ENCODE measurements at places on chromosomes 5 and 9. TPM values are rescaled to one million over a fixed set of nuclear protein-coding genes. Genes with fewer than 3 reads are reported as not detected.
A peak's percentile ranks its signal among the peaks of the same experiment; 100 is the strongest.

- no peak for DNase-seq
Measured at GRCh38 chr5:1488882-1489680, 34.7 kb downstream of the LPCAT1 start.

GRCh38 chr9:129703667-129704355 is 38.4 kb downstream of the PRRX2 start:
- DNase-seq = no peak

DNA sequence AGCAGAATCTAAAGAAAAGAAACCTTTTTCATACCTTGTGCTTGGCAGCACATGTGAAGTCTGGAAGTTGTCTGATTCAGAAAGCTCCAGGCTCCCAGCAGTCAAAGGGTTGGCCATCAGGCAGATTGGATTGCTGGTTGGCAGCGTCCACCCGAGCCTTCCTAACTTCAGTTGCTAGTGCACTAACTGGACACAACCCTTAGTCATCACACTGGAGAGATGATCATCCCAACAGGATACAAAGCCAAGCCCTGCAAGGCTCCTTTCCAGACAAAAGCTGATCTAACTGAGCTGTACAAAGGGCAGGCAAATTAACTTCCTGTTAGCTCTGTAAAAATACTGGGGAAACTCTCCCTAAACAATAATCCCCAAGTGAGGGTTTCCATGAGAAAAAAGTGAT is 185.6 kb downstream of the SNX18 start:
- peak; percentile 23 for DNase-seq

GRCh38 chr5:66757219-66757833 is 161.1 kb downstream of the MAST4 start:
- no peak for DNase-seq

- DNase-seq = no peak
Measured at GRCh38 chr5:179281694-179282093, 63.6 kb downstream of the ADAMTS2 start.

GRCh38 chr9:14466828-14467227 is 152.9 kb upstream of the NFIB start:
- DNase-seq = no peak

DNA sequence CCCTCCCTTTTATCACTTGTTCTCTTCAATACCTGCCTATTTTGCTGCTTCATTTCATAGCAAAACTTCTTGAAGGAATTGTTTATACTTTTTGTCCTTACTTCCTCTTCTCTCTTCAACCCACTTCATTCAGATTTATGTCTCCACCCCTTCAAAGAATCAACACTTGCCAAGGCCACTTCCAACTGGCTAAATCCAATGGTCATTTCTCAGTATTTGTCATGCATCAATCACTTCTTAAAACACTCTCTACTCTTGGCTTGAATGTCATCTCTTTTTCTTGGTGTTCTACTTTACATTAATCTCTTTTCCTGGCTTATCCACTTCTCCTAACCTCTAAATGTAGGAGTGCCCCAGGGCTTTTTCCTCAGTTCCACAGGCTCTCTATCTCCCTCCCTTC is 8.3 kb upstream of the FCHO2 start:
- no peak for DNase-seq

GRCh38 chr5:96133341-96134079 is 171.9 kb upstream of the ELL2 start:
- DNase-seq = no peak

GRCh38 chr5:39400713-39401578 is 23.8 kb downstream of the DAB2 start:
- no peak for DNase-seq

- DNase-seq = no peak
Measured at GRCh38 chr9:133811471-133811870, 73.3 kb upstream of the SARDH start.

GRCh38 chr5:15737036-15737821 is 237.2 kb downstream of the FBXL7 start:
- DNase-seq = no peak

GRCh38 chr5:142782976-142783530 is 12.9 kb downstream of the ARHGAP26 start:
- no peak for DNase-seq

- no peak for DNase-seq
Measured at GRCh38 chr5:81994679-81995078, 22.9 kb downstream of the ATG10 start.

GRCh38 chr9:92512622-92513021 is 23.2 kb downstream of the ECM2 start:
- DNase-seq = no peak

- DNase-seq = no peak
Measured at GRCh38 chr9:13588151-13589033, 308.9 kb upstream of the MPDZ start.

DNA sequence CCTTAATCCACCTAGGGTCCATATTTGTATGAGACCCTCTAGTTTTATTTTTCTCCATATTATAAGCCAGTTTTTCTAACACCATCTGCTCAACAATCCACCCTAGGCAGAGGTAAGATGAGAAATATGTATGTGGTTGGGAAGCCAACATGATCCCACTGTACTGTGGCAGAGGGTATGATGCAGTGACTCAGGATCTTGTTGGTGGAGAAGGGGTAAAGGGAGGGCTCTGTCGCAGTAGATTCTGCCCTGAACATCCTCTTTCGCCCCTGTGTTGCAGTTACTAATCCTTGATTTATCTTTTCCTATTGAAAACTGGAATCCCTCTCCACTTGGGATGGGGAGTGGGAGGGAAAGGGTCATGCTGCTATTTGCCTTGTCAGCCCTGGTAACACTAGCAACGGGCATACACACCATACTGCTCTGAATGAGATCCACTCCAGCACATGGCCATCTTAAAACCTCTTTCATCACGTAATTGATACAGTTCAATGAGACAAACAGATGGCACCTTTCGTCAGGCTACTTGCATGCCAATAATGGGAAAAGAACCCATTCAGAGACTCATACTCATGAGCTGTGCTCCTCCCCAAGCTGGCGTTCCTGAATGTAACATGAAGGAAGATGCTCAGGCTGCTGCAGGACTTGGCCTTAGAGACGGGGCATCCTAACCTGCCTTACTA is 63.0 kb downstream of the ADAMTS12 start:
- no peak for DNase-seq

Gene NSA2
- total RNA-seq = 143 TPM

Gene FLT4
- total RNA-seq = 0.29 TPM

Gene FOXD4L5
- total RNA-seq = not detected

Measured in epithelial cell of proximal tubule (primary cell).